ENCODE measurements at places on chromosomes 5 and 9. TPM values are rescaled to one million over a fixed set of nuclear protein-coding genes. Genes with fewer than 3 reads are reported as not detected.

The TSLP gene
- 3.4 TPM for total RNA-seq

The PCDHA9 gene
- total RNA-seq = 0.18 TPM

The TPPP gene
- 0.09 TPM for total RNA-seq

The NSG2 gene
- not detected for total RNA-seq

The TXNDC8 gene
- total RNA-seq = not detected

The PLCXD3 gene
- under 0.01 TPM for total RNA-seq

The GLRA1 gene
- not detected for total RNA-seq

The STK32A gene
- total RNA-seq = 1.3 TPM

The ELAVL2 gene
- total RNA-seq = 0.14 TPM

The TIMD4 gene
- total RNA-seq = not detected

The TNFSF8 gene
- total RNA-seq = not detected

The CEMIP2 gene
- 65.6 TPM for total RNA-seq

The SMIM33 gene
- total RNA-seq = not detected

The GABRA1 gene
- total RNA-seq = not detected

The GNA14 gene
- total RNA-seq = 0.57 TPM

The MYOT gene
- total RNA-seq = not detected

All from smooth muscle cell of bladder (primary cell).